Mesothelial cell of epicardium (in vitro differentiated cells): ENCODE measurements at places on chromosomes 16 and 17. TPM values are rescaled to one million over a fixed set of nuclear protein-coding genes. Genes with fewer than 3 reads are reported as not detected.
A peak's percentile ranks its signal among the peaks of the same experiment; 100 is the strongest.

DNA sequence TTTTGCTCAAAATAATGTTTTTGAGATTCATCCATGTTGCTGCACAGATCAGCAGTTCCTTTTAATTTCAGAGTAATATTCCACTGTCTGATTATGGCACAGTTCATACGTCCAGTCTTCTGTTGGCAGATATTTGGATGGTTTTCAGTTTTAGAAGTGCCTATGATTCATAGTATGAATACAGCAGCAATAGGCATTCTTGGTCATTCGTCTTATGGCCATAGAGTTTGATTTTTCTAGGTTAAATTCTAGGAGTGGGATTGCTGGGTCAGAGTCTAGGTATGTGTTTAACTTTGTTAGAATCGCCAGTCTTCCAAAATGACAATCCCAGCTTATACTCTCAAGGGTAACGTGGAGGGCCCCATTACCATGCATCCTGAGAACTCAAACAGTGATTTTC, 11.5 kb upstream of the IL34 start:
- H3K4me3 ChIP-seq = no peak overlapping the region
- H3K4me1 ChIP-seq = peaks cover 7% of the 10 kb centered on the region
- no peaks in the 10 kb centered on the region for H3K27me3 ChIP-seq

- H3K4me1 ChIP-seq = peaks cover 45% of the 10 kb centered on the region
- H3K4me3 ChIP-seq = peak overlapping the region; percentile 87
Measured at GRCh38 chr16:30065943-30066760, 592 bp downstream of the ALDOA start.

DNA sequence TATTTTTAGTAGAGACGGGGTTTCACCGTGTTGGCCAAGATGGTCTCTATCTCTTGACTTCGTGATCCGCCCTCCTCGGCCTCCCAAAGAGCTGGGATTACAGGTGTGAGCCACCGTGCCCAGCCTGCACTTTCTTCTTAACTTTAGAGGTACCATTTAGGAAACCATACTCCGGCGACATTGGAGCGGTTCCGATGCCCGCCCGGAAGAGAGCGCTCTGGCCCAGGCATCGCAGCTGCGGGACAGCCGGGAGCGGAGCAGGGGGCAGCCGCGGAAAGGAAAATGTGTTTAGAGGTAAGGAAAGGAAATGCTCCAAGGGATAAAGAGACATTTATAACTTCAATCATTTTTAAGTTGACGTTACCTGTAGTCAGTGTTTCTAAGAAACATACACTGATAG, 6.0 kb upstream of the HS3ST3B1 start:
- peaks cover 91% of the 10 kb centered on the region for H3K27me3 ChIP-seq
- peaks cover 21% of the 10 kb centered on the region for H3K4me1 ChIP-seq
- H3K27ac ChIP-seq = no peak overlapping the region
- H3K4me3 ChIP-seq = no peak overlapping the region

- no peaks in the 10 kb centered on the region for H3K4me1 ChIP-seq
- no peaks in the 10 kb centered on the region for H3K27me3 ChIP-seq
- DNase-seq = no peak
- peaks cover 7% of the 10 kb centered on the region for H3K36me3 ChIP-seq
Measured at GRCh38 chr17:80921741-80922579, 69.7 kb upstream of the CHMP6 start.

- DNase-seq = no peak
- H3K27ac ChIP-seq = peak overlapping the region; percentile 83
- H3K36me3 ChIP-seq = peaks cover 22% of the 10 kb centered on the region
- peaks cover 1% of the 10 kb centered on the region for H3K27me3 ChIP-seq
- H3K4me3 ChIP-seq = peak overlapping the region; percentile 8
Measured at GRCh38 chr17:75774991-75775668, 9.5 kb upstream of the UNK start.

- H3K4me1 ChIP-seq = no peaks in the 10 kb centered on the region
- H3K4me3 ChIP-seq = no peak overlapping the region
- no peaks in the 10 kb centered on the region for H3K27me3 ChIP-seq
- no peak for DNase-seq
- no peak overlapping the region for H3K27ac ChIP-seq
Measured at GRCh38 chr16:56460101-56460500, 8.7 kb downstream of the OGFOD1 start.

GRCh38 chr16:27748868-27749546, 199.1 kb downstream of the KATNIP start:
- H3K36me3 ChIP-seq = peaks cover 17% of the 10 kb centered on the region
- no peak overlapping the region for H3K4me3 ChIP-seq
- peaks cover 15% of the 10 kb centered on the region for H3K4me1 ChIP-seq
- H3K27ac ChIP-seq = peak overlapping the region; percentile 59
- DNase-seq = peak; percentile 49
- H3K27me3 ChIP-seq = no peaks in the 10 kb centered on the region

- DNase-seq = no peak
- peaks cover 6% of the 10 kb centered on the region for H3K36me3 ChIP-seq
- no peak overlapping the region for H3K4me3 ChIP-seq
- no peaks in the 10 kb centered on the region for H3K27me3 ChIP-seq
- H3K27ac ChIP-seq = no peak overlapping the region
- no peaks in the 10 kb centered on the region for H3K4me1 ChIP-seq
Measured at GRCh38 chr16:72042157-72042660, 12.1 kb upstream of the HP start.

GRCh38 chr16:72066747-72067146, 3.7 kb downstream of the HPR start:
- no peaks in the 10 kb centered on the region for H3K4me1 ChIP-seq
- H3K27me3 ChIP-seq = no peaks in the 10 kb centered on the region
- H3K36me3 ChIP-seq = peaks cover 3% of the 10 kb centered on the region
- H3K27ac ChIP-seq = no peak overlapping the region
- DNase-seq = no peak
- no peak overlapping the region for H3K4me3 ChIP-seq

- H3K36me3 ChIP-seq = no peaks in the 10 kb centered on the region
- H3K4me3 ChIP-seq = no peak overlapping the region
- DNase-seq = no peak
- peaks cover 10% of the 10 kb centered on the region for H3K27me3 ChIP-seq
- H3K4me1 ChIP-seq = no peaks in the 10 kb centered on the region
- H3K27ac ChIP-seq = no peak overlapping the region
Measured at GRCh38 chr17:7781429-7781828, 52.6 kb upstream of the KDM6B start.

DNA sequence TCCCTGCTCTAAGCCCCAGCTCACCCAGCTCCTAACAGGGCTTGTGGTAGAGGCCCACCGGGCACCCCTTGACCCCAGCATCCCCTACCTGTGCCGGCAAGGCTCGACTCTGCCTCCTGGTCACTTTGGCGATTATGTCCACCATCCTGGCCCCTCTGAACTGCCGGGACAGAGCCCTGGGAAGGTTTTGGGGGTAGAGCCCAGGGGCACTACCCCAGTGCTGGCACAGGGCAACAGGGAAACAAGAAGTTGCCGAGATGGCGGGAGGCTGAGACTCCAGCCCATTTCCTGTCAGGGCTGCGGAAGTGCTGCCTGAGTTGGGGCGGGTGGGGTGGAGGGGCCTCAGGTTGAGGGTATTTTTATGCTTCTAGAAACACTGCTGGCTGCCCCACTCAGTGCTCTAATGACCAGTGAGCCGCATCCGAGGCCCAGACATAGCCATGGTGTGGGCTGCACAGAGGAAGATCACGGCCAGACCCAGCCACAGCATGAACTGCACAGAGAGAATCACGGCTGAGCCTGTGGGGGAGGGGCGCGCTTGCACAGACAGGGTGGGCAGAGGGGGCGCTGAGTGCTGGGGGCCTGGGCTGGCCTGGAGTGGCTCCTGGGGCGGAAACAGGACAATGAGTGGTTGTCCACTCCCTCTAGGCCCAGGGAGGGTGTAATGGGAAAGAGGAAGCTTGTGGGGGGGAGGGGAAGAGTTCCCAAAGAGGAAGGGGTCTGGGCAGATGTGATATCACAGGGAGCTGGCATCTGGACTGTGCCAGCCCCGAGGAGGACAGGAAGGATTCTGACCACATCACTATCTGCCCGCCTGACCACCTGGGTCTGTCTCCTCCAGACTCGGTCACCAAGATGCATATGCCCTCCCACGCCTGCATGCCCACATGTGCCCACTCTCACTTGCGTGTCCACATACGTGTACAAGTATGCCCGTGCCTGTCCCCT, 22.3 kb downstream of the ARHGAP27 start:
- H3K27me3 ChIP-seq = no peaks in the 10 kb centered on the region
- DNase-seq = no peak
- no peak overlapping the region for H3K4me3 ChIP-seq
- H3K27ac ChIP-seq = no peak overlapping the region
- H3K4me1 ChIP-seq = peaks cover 19% of the 10 kb centered on the region

- peaks cover 3% of the 10 kb centered on the region for H3K27me3 ChIP-seq
- H3K27ac ChIP-seq = no peak overlapping the region
- no peaks in the 10 kb centered on the region for H3K36me3 ChIP-seq
- no peak overlapping the region for H3K4me3 ChIP-seq
Measured at GRCh38 chr16:10663146-10663545, 31.6 kb downstream of the TEKT5 start.

DNA sequence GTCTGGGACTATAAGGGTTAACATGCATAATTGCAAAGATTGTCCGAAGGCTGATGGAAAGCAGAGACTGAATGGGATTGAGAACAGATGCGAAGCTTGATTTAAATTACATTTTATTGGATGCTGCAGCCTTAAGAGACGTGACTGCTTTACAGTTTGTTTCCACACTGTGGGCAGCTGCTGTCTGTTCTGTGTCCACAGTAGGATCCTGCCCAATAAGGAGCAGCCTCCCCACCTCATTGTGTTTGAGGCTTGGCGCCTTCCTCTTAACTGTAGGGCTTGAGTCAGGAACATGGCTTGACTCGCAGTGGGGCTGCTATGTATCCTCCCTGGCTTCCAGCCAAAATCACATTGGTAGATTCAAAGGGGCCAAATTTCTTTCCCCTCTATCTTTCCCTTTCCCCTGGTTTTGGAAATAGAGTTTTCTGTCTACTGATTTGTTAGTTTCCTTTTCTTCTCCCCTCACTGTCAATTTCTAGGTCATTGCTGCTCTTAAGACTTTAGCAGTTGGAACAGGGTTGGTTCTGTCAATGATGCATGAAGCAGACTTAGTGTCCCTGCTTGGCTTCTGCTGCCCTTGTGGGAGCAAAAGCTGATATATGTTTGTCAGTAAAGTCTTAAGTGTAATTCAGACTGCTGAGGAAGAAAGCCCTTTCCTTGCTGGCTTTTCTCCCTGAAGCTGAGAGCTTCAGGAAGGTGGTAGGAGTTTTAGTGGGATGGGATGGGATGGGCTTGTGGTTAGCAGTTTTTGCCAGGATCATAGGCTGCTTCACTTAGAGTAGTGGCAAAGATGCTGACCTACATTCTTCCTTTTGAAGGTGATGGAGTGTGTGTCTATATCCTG, 5.0 kb upstream of the RARA start:
- DNase-seq = no peak
- H3K36me3 ChIP-seq = no peaks in the 10 kb centered on the region
- no peaks in the 10 kb centered on the region for H3K27me3 ChIP-seq
- no peak overlapping the region for H3K4me3 ChIP-seq

GRCh38 chr16:379183-379960, 2.4 kb downstream of the PGAP6 start:
- DNase-seq = no peak
- H3K27ac ChIP-seq = no peak overlapping the region
- no peaks in the 10 kb centered on the region for H3K27me3 ChIP-seq
- no peaks in the 10 kb centered on the region for H3K36me3 ChIP-seq
- H3K4me3 ChIP-seq = peak overlapping the region; percentile 71
- H3K4me1 ChIP-seq = peaks cover 26% of the 10 kb centered on the region

GRCh38 chr16:57204675-57205074, 18.5 kb downstream of the RSPRY1 start:
- peaks cover 28% of the 10 kb centered on the region for H3K36me3 ChIP-seq
- H3K27me3 ChIP-seq = no peaks in the 10 kb centered on the region
- H3K4me3 ChIP-seq = no peak overlapping the region

DNA sequence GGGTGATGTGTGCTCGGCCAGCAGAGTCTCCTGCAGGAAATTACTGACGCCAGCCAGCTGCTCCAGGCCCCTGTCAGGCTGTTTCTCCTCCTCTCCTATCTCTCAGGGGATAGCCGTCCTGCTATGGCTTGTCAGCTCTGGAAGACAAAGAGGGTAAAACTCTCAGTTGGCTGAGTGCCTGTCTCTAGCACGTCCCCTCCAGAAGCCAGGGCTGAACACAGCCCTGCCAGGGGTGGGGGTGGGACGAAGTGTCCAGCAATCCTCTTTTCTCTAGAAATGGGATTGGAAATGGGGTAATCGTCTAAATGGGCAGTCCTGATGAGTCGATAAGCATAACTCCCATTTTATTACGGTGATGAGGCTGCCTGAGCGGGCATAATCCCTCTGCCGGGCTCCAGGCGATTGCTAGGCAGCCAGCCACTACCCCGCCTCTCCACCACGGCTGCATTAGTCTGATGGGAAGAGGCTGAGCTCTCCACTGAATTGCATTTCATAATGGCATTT, 89.1 kb upstream of the GNAO1 start:
- peak overlapping the region; percentile 96 for H3K27ac ChIP-seq
- peaks cover 44% of the 10 kb centered on the region for H3K4me1 ChIP-seq
- peaks cover 3% of the 10 kb centered on the region for H3K27me3 ChIP-seq
- peak overlapping the region; percentile 51 for H3K4me3 ChIP-seq

- H3K27ac ChIP-seq = no peak overlapping the region
- no peak for DNase-seq
- H3K27me3 ChIP-seq = peaks cover 9% of the 10 kb centered on the region
- H3K4me1 ChIP-seq = no peaks in the 10 kb centered on the region
Measured at GRCh38 chr16:51407199-51407598, 256.1 kb upstream of the SALL1 start.

GRCh38 chr16:66370786-66371684, 4.5 kb downstream of the CDH5 start:
- no peak overlapping the region for H3K4me3 ChIP-seq
- no peaks in the 10 kb centered on the region for H3K27me3 ChIP-seq
- H3K4me1 ChIP-seq = no peaks in the 10 kb centered on the region
- H3K36me3 ChIP-seq = no peaks in the 10 kb centered on the region
- no peak overlapping the region for H3K27ac ChIP-seq

DNA sequence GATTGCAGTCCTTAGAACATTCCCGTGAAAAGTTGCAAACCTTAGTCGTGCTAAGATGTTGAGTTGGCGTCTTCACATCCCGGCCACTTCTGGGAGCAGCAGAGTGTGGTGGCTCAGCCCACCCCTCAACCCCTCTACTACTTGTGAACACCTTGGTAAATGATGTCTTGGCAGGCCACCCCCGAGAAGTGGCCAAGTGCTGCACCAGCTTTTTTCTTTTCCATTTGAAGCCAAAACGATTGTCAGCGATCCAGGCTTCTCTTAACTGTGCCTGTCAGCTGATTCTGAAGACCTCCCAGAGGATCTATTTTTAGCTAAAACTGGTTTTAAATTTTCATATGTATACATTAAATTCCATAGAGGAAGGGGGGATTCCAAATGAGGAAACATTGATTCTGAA, 247.5 kb downstream of the CDH13 start:
- H3K4me3 ChIP-seq = no peak overlapping the region
- no peaks in the 10 kb centered on the region for H3K36me3 ChIP-seq
- H3K27me3 ChIP-seq = peaks cover 10% of the 10 kb centered on the region
- no peak for DNase-seq
- no peak overlapping the region for H3K27ac ChIP-seq

Gene NOS2
- total RNA-seq = 0.18 to 0.24 TPM (median 0.20 TPM) in 3 replicates

Gene P2RX1
- 0.16 to 0.22 TPM (median 0.18 TPM) in 3 replicates for total RNA-seq

Gene PDP2
- total RNA-seq = 16.7 to 17.4 TPM (median 16.9 TPM) in 3 replicates

Gene TEX14
- total RNA-seq = 0.20 to 0.43 TPM (median 0.34 TPM) in 3 replicates

Gene VAC14
- total RNA-seq = 36.3 to 39.1 TPM (median 37.9 TPM) in 3 replicates

Gene UTP4
- total RNA-seq = 45.0 to 49.4 TPM (median 48.0 TPM) in 3 replicates

Gene CIITA
- total RNA-seq = 0.20 TPM in 2 of 3 replicates, not detected in the other

Gene MOSMO
- 14.8 to 17.5 TPM (median 17.0 TPM) in 3 replicates for total RNA-seq

Gene CCL16
- total RNA-seq = not detected in 3 replicates

Gene ANKFN1
- 0.09 to 0.34 TPM (median 0.27 TPM) in 3 replicates for total RNA-seq

Gene HSD11B2
- total RNA-seq = 3.0 to 4.1 TPM (median 3.7 TPM) in 3 replicates

Gene CIBAR2
- total RNA-seq = not detected in 3 replicates

Gene CYB5D1
- total RNA-seq = 12.5 to 13.0 TPM (median 13.0 TPM) in 3 replicates
